ENCODE measurements at places on chromosomes 1 and 21.

GRCh38 chr1:87086120-87086519, 171.7 kb downstream of the HS2ST1 start:
- no peak for DNase-seq

GRCh38 chr1:198491596-198491995, 48.9 kb downstream of the ATP6V1G3 start:
- DNase-seq: no peak

- no peak for DNase-seq
Observed at GRCh38 chr1:246680190-246680589, 44.0 kb upstream of the SCCPDH start.

DNA sequence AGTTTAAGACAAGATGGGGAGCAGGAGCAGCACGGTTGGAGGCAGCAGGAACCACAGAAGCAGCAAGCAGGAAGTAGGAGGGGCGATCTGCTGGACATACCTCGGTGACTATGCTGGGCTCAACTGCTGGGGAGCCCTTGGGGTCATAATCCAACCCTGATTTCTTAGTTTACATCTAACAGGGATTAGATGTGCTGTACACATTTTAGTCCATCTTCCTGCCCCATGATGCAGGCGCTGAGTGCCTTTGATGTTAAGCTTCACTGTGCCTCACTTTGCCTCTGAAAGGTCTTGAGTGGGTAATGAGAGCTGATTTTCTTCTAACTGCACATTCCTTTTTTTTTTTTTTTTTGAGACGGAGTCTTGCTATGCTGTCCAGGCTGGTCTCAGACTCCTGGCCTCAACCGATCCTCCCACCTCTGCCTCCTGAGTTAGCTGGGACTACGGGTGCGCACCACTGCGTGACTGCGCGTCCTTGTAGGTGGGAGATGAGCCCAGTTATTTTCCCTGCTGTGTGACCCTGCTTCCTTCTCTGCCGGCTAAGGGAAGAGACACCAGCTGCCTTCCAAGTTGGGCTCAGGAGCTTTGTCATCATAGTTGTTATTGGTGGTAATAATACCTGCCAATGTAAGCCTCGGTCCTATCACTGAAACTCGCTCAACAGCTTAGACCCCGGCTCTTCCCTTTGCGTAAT, 1.1 kb upstream of the RCAN3 start:
- peak; percentile 24 for DNase-seq

DNA sequence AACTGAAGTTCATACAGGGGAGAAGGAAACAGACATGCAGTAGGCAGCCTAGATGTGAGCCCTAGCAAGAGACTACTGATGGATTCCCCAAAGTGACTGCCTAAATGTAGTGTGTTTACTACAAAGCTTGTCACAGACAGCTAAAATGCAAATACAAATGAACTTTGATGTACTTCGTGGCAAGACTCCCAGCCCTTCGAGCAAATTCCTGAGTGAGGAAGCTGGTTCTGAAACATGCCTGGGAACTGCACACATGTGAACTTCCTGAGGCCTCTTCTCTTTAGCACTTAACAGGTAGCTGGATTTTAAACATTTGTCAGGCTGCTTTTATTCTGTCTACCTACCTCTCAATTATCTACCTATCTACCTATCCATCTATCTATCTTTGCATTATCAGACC, 6.7 kb upstream of the IRF2BP2 start:
- no peak for DNase-seq

GRCh38 chr1:200457810-200458209, 48.0 kb upstream of the ZNF281 start:
- DNase-seq: no peak

- DNase-seq: no peak
Observed at GRCh38 chr1:87103074-87103473, 188.6 kb downstream of the HS2ST1 start.

DNA sequence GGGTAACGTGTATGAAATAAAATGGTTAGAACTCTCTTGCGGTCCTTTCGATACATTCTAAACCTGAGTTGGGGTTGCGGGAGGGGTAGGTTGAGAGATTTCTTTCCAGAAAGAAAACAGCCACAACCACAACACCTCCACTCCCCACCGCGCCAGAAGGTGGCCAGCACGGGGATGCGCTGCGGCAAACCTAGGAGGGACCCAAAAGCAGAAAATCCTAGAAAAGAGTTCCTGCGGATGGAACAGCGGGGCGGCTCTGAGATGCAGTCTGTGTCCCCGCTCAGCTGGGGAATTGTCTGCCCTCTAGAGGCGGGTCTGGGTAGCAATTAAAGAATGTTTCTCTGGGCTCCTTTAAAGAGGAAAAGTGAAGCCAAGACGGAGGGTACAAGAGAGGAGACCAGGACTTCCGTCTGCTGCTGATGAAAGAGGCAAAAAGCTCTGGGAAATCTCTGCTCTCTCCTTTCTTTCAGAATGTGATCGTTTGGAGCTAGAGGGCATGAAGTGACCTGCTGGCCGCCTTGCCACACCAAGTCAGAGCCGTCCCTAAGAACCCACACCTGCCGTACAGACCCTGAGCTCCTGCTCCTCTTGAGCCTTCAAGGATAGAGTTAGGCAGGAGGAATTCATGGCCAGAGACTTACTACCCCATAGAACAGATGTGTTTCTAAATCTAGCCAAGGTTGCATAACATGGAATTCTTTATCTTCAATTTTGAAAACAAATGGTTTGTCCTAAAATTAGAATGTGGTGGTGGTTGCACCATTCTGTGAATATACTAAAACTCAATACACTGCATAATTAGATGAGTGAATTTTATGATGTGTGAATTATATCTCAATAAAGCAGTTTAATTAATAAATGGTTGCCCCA, 46.5 kb upstream of the COA6 start:
- DNase-seq: peak; percentile 76

GRCh38 chr1:15918962-15919715, 56.8 kb downstream of the ZBTB17 start:
- peak; percentile 77 for DNase-seq

DNA sequence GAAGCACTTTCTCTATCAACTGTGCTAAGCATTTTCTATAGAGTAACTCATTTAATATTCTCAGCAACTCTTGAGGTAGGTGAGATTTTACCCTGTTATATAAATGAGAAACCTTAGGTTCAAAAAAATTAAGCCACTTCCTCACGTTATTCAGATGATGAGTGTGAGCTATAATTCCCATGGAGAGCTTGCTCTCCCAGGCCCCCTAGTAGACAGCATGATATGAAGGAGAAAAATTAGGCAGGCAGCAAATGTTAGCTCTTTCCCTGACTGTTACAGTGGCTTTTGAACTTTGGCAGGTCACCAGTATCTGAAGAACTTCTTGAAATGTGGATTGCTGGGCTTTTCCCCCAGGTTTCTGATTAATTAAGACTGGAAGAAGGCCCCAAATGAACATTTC, 753.1 kb downstream of the NCAM2 start:
- DNase-seq: no peak

DNA sequence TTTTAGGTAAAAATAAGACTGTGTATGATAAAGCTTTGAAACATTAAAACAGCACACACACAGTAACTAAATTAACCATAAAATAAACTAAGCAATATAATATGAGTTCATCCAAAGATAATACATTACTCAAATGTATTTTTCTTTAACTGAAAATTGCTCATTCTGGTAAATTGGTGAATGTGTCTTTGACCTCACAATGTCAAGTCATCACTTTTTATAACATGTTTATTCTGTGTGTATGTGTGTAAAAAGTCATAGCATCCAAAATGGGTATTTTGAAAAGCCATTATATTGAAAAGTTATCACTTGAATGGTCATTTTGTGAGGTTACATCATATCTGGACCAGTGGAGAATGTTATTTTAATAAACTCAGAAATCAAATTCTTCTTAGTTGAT, 724.6 kb downstream of the ADGRL2 start:
- DNase-seq: no peak

- DNase-seq: no peak
Observed at GRCh38 chr1:167770127-167770526, 48.3 kb downstream of the MPZL1 start.

DNA sequence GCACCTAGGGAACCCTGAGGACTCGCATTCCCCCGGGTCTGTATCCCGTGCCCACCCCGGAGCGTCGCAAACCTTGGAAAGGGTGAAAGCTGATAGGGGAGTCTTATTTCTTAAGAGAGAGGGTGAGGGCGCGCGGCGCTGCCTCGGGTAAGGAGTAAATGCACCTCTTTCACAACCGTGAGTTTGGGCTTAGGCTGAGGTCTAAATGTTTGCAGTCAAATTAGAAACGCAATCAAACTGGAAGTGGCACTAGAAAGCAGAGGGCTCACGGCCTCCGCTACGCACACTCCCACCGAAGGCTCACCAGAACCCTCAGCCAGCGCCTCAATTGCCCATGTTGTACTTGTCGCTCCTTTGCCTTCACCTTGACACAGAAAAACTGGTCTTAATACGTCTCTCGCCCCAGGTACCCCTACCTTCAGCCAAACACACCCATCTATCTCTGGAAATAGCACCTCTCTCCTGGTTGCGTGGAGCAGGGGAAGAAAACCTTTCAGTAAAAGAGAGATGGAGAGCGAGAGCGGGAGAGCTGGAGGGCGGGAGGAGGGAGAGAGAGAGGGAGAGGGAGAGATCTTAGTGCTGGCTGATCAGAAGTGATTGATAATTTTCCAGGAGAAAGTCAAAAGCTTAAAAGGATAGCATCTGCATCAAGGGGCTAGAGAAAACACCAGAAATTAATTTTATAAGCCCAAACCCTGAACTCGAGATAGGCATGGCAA, 1.7 kb upstream of the HLX start:
- no peak for DNase-seq

GRCh38 chr1:30864681-30865080, 43.9 kb downstream of the SDC3 start:
- no peak for DNase-seq

- DNase-seq: no peak
Observed at GRCh38 chr1:43304771-43305300, 4.1 kb downstream of the TIE1 start.

DNA sequence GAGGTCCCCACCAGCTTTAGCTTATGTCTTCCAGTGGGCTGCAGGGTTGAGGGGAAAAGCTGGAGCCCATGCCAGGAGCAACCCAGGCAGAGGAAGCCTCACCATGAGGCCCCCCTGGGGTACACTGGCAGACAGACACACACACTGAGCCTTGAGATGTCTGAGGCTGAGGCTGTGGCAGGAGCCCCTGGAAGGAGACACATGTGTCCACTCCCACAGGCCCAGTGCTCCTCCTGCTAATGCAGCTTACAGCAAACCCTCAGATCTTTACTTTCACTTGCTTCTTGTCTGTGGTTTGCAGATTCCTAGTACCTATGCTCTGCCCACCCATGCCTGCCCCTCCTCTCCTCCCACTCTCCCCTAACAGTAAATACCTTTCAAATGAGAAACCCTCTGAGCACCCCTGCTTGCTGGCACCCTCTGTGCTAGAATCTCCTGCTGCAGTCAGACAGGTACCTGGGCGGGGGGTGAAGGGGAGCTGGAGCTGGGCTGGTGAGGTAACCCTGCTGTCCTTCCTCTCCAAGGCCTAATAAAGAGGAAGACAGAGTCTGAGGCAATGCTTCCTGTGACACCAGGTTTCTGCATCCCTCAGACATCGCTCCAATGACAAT, 63.4 kb upstream of the NEK2 start:
- DNase-seq: peak; percentile 21

DNA sequence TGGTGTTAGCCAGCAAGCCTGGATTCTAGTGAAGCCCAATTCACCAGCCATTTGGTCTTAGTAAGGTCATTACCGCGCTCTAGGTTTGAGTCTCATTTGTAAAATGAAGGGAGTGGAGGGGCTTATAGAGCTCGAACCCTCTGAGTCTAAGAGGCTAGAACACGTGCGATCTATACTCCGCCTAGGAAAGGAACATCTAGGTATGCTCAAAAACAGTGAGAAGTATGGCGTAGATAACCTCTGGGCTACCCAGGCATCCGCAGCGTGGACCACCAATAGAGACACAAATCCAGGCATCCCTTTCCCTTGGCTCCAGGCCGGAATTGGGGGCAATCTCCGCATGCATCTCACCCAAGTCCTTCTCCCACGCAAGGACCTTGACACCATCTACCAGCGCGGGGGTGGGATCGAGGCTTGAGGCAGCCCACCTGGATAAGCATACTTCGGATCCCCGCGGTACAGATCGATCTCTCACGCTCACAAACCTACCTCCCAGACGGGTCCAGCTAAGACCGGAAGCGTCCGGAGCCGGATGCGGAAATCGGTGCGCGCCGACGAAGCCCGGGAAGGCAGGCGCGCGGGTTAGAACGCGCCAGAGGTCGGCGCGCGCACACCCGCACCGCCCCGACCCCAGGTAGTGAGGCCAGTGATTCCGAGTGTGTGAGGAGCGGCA, at the start of gene METTL25B:
Gene METTL25B (plus strand): TSS at position 544 of the 673 bp plus-strand sequence. CDS start 636 bp downstream, outside the sequence.
- peak; percentile 82 for DNase-seq

DNA sequence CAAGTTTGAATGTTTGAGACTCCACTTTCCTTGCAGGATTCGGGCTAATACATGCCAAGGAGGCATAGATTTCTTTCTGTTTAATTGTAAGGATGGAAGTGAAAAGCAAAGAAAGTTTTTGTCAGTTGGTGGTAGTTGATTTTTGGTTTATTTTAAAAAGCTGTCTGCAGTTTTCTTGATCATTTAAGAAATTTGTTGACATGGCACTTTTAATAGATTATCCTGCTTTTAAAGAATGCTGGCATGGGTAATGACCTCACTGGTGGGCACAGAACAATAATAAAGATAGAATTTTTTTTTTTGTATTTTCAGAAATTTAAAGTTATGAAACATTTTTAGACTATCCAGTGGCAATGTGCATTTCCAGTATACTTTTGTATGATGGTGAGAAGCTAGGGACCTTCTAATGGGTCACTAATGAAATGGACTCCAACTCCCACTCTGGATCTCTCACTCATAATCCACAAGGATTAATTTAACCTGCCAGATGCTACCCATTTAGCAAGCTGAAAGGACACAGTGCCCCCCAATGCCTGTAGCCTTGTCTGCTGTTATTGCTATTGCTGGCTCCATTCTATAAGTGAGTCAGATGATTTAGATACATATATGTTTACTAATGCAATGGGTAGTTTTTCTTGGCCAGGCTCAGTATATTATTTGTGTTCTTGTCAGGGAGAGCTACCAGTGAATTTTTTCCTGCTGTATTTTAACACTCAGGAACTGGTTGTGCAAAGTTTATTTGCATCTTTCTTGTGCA, 190.2 kb upstream of the SGIP1 start:
- no peak for DNase-seq

GRCh38 chr1:226708342-226708780, 30.7 kb downstream of the ITPKB start:
- DNase-seq: peak; percentile 40

DNA sequence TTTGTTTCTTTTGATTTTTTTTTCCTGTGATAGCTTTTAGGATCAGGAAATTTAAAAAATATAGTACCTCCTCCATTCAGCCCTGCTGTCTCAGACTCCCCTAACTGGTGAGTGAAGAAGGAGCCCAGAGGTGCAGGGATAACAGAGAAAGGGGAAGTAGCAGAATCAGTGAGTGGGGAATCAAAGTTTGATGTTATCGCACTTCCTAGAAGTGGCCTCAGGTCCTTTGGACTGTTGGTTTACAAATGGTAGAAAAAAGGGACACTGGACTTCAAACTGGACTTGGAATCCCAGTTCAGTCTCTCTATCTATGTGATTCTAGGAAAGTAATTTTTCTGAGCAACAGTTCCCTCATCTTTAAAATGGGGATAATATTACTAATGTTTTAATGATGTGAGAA, 99.5 kb downstream of the FGGY start:
- DNase-seq: no peak
